GDM1 (cell line): ENCODE measurements at places on chromosomes 12 and 14.

GRCh38 chr12:108815875-108816594, 41.3 kb downstream of the SSH1 start:
- no peak for DNase-seq

DNA sequence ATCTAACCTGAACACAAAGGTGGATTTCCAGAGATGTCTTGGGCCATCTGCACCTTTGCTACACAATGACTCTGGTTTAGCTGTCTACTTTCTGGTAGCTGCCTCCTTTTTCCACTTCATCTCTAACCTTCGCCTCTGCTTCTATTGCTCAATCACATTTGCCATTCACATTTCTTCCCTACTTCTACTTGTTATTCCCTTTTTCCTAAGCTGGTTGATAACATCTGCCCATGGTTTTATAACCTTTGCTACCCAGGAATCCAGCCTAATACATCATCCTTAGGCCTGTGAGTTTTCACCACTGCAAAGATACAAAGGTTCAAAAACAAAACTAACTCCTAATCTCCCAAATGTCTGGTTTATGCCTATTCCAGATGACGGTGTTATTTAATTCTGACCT, 13.2 kb downstream of the SPPL3 start:
- DNase-seq, result no peak

- DNase-seq, result no peak
Measured at GRCh38 chr12:117545216-117545615, 183.8 kb upstream of the NOS1 start.

DNA sequence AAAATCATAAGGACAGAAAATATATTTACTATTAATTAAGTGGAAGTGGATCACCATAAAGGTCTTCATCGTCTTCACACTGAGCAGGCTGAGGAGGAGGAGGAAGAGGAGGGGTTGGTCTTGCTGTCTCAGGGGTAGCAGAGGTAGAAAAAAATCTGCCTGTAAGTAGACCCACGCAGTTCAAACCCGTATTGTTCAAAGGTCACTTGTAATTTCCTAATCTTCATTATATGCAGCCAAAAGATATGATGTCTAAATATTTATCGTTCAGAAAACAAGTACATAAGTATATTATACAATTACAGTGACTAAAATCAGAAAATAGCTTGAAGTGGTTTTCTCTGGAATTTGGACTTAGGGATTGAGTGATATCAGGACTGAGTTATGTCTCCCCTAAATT, 72.1 kb downstream of the GTF2A1 start:
- no peak for DNase-seq

DNA sequence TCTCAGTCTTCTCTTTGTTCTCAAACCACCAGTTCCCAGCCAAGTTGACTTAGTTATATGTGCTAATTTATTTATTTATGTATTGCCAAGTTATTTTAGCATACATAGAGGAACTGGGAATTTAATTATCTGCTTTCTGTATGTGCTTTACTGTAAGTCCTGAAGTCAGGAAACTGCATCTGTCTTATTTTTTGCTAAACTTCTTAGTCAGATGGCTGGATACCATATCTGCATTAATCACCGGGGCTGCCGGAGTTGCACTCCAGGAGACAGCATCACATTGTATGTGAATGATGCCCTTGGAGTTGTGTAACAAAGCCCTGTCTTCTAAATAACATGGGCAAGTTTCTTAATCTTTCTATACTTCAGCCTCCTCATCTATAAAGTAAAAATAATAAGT, 96.2 kb downstream of the MON2 start:
- no peak for DNase-seq
